Spleen (tissue), 13 donors: ENCODE measurements at places on chromosomes 5 and 9. TPM values are rescaled to one million over a fixed set of nuclear protein-coding genes. Genes with fewer than 3 reads are reported as not detected.

GABRB2 gene
- 11.7 TPM for total RNA-seq

LRRC19 gene
- not detected for total RNA-seq

DCAF10 gene
- total RNA-seq: 23.3 TPM

PHPT1 gene
- total RNA-seq: 32.3 TPM

CYFIP2 gene
- total RNA-seq: 181 TPM

TRIM7 gene
- total RNA-seq: 3.1 TPM

KLHL3 gene
- 11.8 TPM for total RNA-seq

MAMDC4 gene
- 11.3 TPM for total RNA-seq

ZMAT2 gene
- total RNA-seq: 43.1 TPM
